Esophagus squamous epithelium (tissue), 5 donors: ENCODE measurements at places on chromosomes 6 and 20.

GRCh38 chr20:20747298-20747697, 34.9 kb upstream of the RALGAPA2 start:
- DNase-seq, result no peak

DNA sequence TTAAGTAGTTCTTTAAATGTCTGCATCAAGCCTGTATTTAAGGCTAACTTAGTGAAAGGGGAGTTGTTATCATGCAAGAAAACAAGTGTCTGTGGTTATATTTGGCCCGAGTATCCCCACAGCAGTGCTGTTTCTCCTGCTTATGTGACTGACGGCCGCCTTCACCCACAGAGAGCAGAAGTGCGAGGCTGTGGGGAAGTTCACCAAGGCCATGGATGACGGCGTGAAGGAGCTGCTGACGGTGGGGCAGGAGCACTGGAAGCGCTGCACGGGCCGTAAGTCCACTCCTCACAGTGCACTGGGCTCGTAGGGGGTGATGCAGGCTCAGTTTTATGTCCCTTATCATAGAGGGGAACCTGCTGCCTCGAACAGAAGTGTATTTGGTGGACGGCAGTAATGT, 53.2 kb upstream of the SYNJ2 start:
- no peak for DNase-seq

- no peak for DNase-seq
Measured at GRCh38 chr20:3067139-3068014, 4.0 kb upstream of the OXT start.

DNA sequence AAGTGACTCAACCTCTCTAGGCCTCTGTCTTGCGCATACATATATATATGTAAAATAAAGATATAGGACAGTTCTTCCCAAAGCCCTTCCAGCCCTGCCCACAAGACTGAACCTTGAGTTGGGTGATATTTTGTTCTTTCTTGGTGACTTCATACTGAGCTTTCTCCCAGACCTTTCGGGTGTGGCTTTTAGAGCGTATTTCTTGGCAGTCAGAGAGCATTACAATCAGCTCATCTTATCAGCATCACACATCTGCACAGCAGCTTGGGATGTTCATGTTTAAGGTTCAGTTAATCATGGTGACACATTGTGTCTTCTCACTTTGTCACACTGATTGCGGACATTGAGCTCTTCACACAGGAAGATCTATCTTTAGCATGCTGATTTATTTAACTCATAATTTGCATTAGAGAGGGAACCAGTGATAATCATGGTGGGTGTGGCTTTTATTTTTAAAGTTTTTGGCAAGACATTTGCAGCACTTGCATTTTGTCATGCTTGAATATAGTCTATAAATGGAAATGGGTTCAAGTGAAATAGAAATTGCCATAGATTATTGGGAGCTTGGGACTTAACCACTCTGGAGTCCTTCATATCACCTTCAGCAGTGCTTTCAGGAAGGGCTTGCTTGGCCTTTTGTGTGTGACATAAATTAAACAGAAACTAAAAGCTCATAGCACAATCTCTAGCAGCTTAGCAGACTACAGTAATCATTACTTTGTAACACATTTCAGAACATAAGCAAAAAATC, 8.3 kb downstream of the KIF3B start:
- DNase-seq, result no peak

DNA sequence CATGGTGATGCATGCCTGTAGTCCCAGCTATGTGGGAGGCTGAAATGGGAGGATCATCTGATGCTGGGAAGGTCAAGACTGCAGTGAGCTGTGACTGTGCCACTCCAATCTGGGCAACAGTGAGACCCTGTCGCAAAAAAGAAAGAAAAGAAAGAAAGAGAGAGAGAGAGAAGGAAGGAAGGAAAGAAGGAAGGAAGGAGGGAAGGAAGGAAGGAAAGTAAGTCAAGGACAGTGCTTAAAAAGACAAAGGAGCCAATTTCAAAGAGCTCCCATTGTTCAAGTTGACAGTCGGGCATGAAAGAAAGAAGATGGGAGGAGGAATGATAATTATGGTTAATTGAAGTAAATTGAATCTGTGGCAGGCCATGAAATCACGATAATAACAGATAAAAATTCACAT, 16.2 kb downstream of the C6orf15 start:
- DNase-seq, result no peak

DNA sequence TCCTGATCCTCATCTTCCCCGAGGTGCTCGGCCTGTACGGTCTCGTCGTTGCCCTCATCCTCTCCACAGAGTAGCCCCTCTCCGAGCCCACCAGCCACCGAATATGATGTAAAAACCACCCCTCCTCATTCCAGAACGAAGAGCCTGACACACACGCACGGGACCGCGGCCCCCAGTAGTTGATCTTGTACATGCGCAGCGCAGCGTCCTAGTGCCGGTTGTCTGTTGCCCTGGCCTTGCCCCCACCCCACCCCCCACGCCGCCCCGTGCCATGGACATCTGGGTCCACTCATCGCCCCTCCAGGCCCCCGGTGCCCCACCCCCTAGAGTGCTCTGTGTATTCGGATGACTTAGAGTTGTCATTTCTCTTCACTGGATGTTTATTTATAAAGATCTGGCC, 5.2 kb upstream of the PRPH2 start:
- DNase-seq, result no peak

DNA sequence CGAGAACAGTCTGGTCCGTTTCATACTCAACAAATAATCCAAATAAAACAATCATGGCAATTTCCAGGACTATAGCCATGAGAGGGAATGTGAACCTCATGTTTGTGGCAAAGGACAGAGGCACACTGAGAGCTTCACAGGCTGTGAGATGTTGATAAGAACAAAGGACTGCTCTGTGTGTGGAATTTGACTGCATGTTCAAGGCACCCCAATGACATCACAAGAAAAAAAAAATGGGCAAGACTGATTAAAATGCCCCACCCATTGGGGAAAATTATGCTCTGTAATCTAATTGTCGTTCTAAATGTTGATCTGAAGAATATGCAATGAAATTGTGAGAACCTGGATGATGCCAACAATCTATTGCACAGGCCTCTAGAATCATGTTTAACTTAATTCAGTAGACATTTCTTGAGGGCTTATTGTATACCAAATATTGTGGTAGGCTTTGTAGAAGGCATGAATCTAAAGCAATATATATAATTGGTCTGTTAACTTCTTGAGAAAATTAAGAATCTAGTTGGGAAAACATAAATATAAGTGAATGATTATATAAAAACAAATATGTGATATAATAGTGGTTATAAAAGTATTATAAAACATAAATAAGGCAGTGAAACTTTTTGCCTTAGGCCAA, at the start of gene RHAG:
Gene RHAG (minus strand): TSS at position 127 of the 637 bp plus-strand sequence. CDS start 27 bp downstream, at position 100.
- DNase-seq, result no peak

- DNase-seq, result no peak
Measured at GRCh38 chr6:139060332-139060731, 31.8 kb downstream of the ABRACL start.

GRCh38 chr20:37833221-37833896, 69.6 kb upstream of the VSTM2L start:
- no peak for DNase-seq

DNA sequence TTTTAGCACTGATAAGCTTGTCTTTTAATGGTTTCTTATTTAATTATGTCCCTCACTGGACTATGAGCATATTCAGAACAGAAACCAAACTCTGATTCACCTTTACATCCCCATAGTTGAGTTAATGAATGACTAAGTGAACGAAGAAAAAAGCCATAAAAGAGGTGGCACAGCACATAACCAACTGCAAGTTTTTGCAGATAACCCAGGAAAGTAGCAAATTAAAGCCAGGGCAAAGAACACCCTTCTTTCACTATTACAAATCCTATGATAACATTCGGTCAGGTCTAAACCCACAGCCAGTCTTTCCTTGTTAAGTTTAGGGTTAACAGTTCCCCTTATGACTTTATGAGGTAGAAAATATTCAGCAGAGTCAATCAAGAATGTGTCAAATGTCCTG, 102.7 kb downstream of the RIN2 start:
- DNase-seq, result no peak

DNA sequence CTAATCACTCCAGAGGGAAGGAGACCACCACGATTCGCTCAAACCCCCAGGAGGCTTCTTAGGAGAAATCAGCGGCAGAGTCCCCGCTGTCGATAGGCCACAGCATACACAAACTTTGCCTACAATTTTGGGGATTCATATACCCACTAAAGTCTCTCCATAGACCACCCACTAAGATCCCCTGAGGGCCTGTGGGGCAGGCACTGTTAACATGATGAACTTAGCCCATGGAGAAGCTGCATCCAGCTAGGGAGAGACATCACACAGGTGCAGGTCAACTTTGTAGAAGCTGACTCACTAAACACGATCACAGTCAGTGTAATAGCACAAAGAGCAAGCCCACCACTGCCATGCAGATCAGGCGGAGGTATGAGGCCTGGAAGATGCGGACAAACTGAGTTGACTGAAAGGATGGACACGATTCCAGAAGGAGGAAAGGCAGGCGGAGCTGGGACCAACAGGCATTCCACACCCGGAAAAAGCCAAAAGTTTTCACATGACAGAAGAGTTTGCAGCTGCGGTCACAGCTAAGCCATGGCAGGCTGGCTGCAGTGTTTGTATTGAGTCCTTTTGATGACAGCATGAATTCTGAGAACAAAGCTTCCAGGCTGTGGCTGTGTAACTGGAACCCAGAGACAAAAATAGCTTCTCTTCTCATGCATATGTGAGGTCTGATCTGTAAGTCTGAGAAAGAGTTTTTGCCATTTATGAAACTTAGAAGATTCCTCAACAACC, 75.7 kb upstream of the QKI start:
- no peak for DNase-seq

- no peak for DNase-seq
Measured at GRCh38 chr20:13221673-13222318, 722 bp downstream of the ISM1 start.

DNA sequence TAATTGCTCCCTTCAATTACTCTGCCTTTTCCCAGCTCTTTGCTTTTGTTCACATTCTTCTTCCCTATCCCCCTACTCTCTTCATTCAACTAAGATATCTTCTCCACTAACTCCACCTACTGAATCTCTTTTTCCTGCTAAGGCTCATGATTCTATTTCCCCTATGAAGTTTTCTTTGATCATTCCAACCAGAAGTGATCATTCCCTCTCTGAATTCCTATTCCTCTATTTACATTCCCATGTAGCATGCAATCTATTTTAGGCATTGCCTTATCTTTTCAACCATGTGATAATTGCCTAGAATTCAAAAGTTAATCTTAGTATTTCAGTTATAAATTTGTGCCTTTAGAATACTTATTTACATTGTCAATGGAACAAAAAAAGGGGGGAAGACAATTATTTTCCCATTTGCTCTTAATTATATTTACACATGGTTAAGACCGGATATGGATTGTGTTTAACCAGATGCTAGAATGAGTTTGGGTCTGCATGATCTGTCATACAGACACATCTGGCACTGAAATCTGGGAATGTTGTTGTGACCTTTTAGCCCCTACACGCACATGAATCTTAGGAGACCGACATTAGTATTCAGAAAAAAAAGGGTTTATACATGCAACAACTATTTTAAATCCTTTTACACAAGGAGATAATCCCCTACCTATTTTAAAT, 20.8 kb downstream of the MOXD1 start:
- no peak for DNase-seq

DNA sequence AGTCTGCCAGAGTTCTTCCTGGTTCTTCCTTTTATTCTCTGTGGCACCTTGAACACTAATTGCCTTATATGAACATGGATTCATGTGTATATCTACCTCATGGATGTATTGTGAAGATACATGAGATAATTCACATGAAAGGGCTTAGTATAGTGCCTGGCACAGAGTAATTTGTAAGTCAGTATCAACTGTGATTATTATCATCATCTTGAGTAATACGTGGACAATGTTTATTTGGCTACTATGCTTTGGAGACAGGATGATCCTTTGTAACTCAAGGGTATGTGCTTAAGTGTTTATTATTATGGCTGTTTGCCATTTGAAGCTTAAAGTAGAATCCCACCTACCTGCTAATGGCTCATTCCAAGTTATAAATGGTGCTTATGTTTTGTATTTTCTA, 16.0 kb downstream of the DOP1A start:
- no peak for DNase-seq

- no peak for DNase-seq
Measured at GRCh38 chr6:45631396-45631795, 253.7 kb upstream of the SUPT3H start.

- DNase-seq, result no peak
Measured at GRCh38 chr6:27867051-27867944, 44.9 kb downstream of the OR2B2 start.

GRCh38 chr20:32767418-32768198, 5.4 kb downstream of the DNMT3B start:
- DNase-seq, result no peak

- no peak for DNase-seq
Measured at GRCh38 chr20:373171-373890, 7.2 kb upstream of the TRIB3 start.

GRCh38 chr20:63130658-63131577, 85.0 kb downstream of the YTHDF1 start:
- DNase-seq, result no peak

GRCh38 chr20:32040142-32040953, 11.7 kb upstream of the HCK start:
- DNase-seq, result no peak

DNA sequence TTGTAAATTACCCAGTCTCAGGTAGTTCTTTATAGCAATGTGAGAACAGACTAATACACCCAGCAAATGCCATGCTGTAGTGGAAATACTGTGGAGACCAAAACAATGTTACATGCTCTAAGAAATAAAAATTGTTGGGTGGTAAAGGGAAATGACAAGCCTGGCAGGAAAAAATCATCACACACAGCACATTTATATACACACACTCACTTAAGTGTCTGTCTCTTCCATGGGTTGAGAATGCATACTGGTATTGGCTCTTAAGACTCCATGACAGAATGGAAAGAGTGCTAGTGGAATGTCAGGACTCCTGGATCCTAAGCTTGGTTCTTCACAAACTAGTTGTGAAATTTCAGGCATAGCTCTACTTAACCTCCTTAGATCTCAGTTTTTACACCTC, 343.0 kb downstream of the CD83 start:
- DNase-seq, result no peak

GRCh38 chr6:115362234-115362633, 698.5 kb downstream of the FRK start:
- no peak for DNase-seq

- DNase-seq, result no peak
Measured at GRCh38 chr20:62558779-62559178, 83.0 kb upstream of the GATA5 start.

- DNase-seq, result no peak
Measured at GRCh38 chr20:56454754-56455153, 13.7 kb upstream of the RTF2 start.

- DNase-seq, result no peak
Measured at GRCh38 chr20:20327746-20328145, 40.2 kb upstream of the INSM1 start.

DNA sequence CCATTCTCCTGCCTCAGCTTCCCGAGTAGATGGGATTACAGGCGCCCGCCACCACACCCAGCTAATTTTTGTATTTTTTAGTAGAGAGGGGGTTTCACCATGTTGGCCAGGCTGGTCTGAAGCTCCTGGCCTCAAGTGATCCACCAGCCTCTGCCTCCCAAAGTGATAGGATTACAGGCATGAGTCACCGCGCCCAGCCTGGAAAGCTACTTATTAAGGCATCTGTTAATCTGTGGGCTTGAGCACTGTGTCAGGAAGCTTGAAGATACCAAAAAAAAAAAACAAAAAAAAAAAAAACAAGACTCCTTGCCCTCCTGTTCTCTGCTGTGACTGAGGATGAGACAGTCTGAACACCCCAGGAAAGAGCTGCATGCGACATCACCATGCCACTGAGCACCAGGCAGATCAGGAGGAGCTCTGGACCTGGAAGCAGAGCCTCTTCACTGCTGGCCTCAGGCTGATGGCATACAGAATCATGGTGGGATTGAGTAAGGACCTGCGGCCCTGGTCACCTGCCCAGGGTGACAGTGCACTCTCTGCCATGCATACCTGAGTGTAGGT, 166.5 kb upstream of the SNX9 start:
- DNase-seq, result no peak
